ENCODE measurements at places on chromosomes 11 and 22.

DNA sequence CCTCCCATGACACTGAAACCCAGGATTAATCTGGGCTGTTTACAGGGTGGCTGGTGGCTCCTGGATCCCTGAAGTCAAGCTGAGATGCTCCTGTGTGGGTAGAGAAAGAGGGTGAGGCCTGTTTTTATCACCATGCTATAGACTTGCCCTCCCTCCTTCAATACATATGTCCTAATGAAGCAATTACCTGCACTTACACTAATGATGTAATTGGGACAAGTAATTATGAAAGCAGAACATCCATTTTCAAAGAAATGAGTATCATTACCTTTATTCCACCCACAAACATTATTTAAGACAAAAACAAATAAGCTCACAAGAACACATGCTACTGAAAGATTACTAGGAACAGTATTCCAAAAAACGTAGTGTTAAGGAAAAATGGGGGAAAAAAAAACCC lies 64.3 kb upstream of the CHRM4 start:
- DNase-seq, result no peak

DNA sequence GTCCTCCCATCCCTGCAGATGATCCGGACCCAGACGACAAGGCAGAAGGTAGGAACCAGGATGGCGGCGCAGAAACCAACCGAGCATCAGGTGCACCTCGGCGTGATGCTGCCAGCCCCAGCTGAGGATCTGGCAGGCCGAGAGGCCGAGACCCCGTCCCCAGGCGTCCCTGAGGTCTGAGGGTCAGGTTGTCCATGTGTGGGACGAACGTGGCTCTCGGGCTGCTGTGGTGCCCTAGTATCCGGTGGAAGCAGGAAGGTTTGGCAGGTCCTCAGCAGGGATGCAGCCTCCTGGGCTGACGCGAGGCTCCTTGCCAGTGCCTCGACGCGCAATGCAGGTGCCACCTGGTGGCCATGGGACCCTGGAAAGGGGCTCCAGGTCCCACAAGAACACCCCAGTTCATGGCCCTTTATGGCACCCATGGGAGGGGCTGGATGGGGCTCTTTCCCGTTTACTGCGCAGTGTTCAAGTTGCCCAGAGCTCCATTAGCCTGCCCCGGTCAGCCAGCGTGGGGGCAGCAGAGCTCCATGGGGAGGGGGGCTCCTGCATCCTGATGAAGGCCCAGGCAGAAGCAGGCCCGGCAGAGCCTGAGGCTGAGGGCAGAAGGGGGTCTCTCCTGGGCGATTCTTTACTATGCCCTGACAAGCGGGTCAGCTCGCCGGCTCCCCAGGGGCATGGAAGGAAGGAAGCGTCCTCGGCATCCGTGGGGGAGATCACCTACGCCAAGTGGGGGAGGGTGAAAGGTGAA lies 129.9 kb downstream of the CTTN start:
- DNase-seq, result no peak

GRCh38 chr11:118227865-118228785 lies 3.3 kb upstream of the JAML start:
- no peak for DNase-seq

- DNase-seq, result no peak
Observed at GRCh38 chr11:123587559-123587958, 66.9 kb downstream of the SCN3B start.

DNA sequence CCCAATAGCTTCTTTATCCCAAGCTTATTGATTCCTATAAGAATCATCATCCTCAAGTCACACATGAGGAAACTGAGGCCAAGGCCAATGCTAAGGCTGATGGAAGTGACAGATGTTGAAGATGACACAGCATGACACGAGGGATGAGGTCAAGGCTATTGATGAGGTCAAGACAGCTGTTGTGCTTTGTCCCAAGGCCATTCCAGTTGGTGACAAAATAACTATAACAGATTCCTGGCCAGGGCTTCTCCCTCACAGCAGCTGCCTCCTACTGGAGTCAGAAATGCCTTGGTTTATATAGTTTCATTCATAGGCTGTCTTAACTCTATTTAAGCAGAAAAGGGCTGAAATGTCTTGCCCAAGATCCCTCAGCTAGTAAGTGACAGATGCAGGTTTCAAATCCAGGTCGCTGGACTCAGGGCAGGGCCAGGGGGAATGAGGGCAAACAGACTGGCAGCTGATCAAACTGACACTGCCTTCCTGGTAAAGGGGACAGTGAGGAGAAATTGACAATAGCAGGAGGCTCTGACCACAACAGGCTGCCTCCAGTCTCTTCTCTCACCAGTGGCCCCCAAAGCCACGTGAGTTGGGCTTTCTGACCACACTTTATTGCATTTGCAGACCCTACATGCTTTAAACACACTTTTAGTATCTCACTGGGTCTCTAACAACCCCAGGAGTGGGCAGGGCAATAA lies 16.5 kb downstream of the MIF start:
- DNase-seq, result no peak

DNA sequence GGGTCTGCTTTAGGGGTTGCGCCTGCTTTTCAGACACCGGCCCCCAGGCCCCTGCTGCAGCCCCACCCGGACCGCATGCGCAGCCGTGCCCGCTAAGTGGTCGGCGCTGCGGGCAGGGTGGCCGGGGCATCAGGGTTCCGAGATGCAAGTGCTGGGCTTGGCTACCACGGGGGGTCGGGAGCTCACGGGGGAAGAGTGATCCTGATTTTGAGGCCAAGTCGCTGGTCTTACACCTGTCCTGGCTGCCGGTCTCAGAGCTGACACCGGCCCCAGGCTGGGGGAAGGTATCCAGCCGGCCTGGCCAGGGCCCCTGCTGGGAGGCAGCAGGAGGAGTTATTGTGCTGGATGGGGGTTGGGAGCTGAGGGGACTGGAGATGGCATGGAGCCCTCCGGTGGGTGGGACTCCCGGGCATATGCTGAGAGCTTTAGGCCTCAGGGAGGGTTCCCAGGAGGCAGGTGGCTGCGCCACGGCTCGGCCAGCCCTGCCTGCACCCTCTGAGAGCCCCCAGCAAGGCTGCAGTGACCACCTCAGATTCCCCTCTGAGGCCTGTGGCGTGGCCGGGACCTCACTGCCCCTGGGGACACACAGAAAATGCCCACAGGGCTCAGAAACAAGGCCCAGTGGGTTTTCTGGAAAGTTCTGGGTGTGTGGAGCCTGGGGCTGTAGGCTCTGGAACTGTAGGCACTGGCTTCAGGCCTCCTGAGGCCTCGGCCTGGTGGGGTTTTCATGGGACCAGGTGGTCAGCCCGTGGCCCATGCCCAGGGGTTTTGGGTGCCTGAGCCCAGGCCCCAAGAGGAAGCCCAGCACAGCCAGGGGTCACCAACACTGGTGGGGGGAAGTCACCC lies 4.4 kb upstream of the MUC5AC start:
- DNase-seq, result no peak

- no peak for DNase-seq
Observed at GRCh38 chr11:67082071-67082791, 25.6 kb downstream of the RHOD start.

DNA sequence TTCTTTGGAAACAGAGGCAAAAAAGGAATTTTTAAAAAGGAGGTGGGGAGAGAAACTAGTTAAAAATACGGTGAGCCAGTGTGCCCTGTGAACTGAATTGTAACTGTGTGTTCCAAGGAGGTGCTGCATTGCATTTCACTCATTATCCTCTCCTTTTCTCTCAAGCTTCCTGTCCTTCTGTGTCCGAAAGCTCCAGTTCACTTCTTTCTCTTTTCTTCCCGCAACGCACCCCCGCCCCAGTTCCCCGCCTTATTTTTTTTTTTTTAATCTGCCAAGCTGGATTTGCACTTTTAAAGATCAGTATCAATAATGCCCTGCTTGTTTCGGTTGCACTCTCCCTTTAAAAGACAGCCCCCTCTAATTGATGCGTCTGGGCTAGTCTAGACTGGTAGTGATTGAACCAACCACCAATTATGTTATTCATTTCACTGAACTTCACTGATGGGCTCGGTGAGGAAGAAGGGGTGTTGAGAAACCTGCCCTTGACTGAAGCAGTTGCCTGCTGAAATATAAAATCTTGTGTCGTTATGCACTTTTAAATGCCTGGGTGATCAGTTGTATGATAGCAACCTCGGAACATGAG lies 18.5 kb downstream of the BLID start:
- no peak for DNase-seq

DNA sequence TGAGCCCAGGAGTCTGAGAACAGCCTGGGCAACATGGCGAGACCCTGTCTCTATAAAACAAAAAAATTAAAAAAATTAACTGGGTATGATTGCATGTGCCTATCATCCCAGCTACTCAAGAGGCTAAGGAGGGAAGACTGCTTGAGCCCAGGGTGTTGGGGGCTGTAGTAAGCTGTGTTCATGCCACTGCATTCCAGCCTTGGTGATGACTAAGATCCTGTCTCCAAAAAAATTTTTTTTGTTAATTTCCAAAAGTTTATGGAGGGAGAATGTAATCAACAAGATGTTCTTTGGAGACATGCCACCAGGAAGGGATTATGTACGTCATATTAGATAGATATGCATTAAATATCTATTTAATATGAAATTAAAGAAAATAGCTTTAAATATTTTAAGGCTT lies 267.5 kb downstream of the SBF2 start:
- DNase-seq, result peak; percentile 24

GRCh38 chr11:132784441-132784840 lies 747.9 kb downstream of the OPCML start:
- no peak for DNase-seq

DNA sequence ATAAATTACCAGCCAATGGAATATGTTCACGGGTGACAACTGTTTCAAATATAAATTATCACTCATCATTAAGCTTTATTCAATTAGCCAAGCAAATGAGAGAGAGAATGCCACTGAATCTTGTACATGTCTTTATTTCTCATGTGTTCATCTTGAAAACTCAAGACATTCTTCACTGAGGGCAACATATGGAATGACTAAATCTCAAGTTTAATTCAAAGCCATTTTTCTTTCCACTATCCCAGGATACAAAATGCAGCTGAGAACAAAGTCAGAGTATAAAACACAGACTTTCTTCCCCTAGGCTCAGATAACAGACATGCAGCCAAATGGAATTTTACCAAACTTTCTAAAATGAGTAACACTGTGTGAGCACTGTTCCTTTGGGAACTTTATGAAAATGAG lies 12.1 kb upstream of the BBOX1 start:
- peak; percentile 62 for DNase-seq

DNA sequence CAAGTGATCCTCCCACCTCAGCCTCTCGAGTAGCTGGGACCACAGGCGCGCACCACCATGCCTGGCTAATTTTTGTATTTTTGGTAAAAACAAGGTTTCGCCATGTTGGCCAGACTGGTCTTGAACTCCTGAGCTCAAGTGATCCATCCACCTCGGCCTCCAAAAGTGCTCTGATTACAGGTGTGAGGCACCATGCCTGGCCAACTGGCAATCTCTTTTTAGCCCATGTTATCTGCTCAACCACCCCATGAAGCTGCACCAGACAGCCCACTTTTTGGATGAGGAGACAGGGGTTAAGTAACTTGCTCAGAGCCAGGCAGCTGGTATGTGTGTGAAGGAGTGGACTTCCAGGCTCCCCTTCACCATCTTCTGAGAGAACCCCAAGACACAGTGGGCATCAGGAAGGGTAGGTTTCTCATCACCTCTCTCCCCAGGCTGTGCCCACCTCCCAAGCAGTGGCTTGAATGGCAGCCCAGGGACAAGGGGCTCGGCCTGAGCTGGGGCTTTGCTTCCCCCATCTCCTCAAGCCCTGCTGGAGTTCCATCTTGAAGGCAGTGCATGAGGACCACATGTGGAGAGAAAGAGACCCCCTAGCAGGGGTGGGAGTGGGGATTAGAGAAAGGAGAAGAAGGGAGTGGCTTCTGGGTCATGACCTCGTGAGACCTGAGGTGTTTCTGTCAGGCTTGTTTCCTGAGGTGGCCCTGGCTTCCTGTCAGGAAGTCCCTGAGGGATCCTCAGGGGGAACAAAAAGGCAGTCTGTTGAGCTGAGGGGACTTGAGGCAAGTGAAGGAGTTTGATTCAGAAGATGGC lies 87.5 kb upstream of the PARVA start:
- DNase-seq, result no peak

- DNase-seq, result no peak
Observed at GRCh38 chr22:24986816-24987215, 34.3 kb downstream of the KIAA1671 start.

- DNase-seq, result no peak
Observed at GRCh38 chr11:72578991-72579815, 95.0 kb downstream of the PDE2A start.

DNA sequence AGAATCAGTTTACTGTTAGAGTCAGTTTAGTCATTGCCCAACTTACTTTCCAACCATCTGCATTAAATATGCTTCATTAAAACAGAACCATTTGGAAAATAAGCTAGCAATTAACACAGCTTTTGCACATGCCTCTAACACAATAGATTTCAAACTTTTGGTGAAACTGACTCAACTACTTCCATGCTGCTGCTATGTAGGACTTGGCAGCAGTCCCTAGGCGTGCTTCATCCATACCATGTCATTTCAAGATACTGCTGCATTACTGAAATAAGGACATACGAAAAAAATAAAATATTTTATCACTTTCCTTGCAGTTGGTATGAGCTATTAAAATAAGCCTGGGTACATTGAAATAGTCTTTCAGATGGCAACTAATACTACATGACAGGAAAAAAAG lies 65.5 kb upstream of the SOX6 start:
- no peak for DNase-seq

DNA sequence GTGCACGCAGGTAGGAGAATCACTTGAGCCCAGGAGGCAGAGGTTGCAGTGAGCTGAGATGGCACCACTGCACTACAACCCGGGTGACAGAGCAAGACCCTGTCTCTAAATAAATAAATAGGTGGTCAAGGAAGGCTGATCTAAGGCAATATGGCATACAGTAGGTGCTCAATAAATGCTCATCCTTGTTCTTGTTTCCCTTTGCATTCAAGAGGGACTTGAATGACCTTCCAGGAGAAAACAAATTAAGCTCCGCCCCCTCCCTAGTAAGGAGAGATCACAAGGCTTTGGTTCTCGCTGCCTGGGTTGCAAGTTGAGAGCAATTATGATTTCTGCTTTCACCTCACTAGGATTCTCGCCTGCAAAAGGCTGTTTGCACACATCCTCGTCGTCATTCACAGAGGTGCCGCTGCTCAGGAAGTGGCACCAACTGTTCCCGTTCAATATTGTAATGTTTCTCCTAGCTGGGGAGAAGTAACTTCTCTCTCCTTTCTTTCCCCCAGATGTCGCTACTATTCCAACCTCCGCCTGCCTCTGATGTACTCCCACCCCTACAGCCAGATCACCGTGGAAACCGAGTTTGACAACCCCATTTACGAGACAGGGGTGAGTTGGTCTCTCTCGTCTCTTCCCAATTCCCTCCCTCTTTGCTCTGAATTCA lies 51.8 kb upstream of the ASPHD2 start:
- peak; percentile 9 for DNase-seq

DNA sequence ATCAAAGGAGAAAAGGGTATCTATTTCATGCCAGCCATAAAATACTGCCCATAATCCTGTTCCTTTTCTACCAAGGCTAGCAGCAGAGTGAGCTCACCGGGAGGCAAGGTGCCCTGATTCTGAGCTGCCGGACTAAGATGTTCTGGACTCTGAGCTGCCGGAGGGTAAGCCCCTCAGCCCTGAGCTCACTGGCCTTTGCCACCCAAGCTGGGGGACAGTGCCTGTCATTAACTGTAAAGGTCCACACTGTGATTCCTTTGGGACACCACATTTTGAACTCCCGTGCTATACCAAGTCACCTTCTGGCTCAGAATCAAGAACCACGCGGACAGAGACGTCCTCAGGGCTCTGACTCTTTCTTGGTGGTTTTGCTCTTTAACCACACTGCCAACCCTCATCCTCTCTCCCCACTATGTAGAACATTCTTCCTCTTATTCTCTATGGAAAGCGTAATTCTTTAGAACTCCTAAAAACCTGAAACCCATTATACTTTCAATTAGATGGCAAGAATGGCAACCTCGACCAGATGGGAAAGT lies 88.4 kb upstream of the BID start:
- DNase-seq, result no peak

- DNase-seq, result peak; percentile 74
Observed at GRCh38 chr11:34653851-34654482, 33.1 kb downstream of the EHF start.
